ENCODE measurements at places on chromosomes 3 and 15. TPM values are rescaled to one million over a fixed set of nuclear protein-coding genes. Genes with fewer than 3 reads are reported as not detected.

DNA sequence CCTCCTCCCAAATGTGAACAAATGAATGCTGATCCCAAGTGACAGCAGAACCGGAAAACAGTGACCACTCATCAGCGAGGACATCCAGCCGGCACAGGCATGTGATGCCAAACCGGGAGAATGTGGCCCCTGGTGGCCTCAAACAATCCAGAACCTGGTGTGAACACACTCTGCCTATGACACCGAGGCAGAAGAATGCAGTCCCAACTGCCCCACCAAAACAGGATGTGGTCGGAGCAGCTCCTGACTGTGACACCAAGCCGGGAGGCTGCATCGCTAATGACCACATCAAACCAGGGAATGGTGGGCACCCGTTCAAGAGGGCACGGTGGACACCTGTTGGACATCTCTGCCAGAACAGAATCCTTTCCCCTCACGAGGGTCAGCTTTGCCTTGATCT, 15.4 kb downstream of the SCN5A start:
- H3K27me3 ChIP-seq, result no peaks in the 10 kb centered on the region
- H3K36me3 ChIP-seq, result no peaks in the 10 kb centered on the region
- no peak overlapping the region for H3K27ac ChIP-seq
- H3K4me3 ChIP-seq, result no peak overlapping the region
- no peaks in the 10 kb centered on the region for H3K4me1 ChIP-seq

GRCh38 chr15:58952751-58953150, 19.3 kb upstream of the SLTM start:
- H3K4me1 ChIP-seq, result peaks cover 13% of the 10 kb centered on the region
- no peak for DNase-seq

DNA sequence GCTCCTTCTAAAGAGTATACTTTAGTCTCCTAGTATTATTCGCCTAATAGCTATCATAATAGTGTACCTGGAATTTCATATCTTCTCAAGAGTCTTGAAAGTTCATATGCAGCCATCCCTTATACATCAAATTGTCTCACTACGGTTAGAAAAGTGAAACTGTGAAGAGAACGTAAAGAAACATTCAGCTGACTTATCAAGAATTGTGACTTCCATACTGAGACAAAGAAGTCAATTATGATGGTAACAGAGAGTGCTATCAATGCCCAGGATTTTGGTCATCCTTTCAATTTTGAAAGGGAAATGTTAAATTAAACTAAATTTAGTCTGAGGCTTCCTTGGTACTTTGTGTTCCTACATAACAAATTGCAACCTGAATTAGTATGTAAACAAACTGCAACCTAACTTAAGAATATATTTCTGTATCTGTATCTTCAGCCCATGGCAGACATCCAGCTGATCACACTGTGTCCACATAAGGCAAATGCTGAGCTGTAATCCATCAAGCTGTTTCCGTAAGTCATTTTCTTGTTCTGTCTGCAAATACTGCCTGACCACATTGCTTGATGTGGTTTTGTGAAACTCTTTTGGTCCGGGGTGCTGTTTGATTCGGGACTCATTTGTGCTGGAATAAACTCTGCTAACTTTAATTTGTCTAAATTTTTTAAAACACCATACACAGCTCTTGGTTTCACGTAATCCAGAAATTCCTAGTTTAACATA, 469.6 kb downstream of the SI start:
- H3K4me1 ChIP-seq, result no peaks in the 10 kb centered on the region
- no peak overlapping the region for H3K4me3 ChIP-seq
- H3K27ac ChIP-seq, result no peak overlapping the region
- no peak for DNase-seq

DNA sequence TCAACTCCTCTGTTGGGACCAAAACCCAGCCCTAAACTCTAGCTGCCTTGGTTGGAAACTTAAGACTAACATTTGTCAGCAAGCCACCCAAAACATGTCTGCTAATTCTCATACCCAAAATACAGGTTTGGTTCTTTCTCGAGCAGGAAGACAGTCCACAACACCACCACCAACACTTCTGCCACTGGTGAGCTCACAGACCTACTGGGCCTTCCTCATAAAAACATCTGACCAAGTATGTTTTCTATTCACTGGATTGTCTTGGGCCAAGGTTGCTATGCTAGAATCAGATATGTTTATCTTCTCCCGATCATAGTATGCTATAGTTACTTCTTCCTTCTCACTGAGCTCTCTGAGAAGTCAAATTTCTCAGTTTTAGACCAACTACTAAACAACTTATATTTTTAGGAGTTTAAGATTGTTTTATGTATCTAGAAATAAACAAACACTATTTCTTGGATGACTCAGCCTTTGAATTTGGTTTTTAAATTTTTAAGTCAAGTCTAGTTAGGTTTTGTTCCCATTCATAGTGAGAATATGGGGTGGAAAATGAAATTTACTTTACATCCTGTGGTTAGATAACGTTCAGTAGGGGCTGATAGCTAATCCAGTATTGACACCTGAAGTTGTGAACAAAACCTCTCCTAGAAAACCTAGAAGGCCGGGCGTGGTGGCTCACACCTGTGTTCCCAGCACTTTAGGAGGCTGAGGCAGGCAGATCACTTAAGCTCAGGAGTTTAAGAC, 360.5 kb downstream of the RSL24D1 start:
- no peaks in the 10 kb centered on the region for H3K36me3 ChIP-seq
- H3K27ac ChIP-seq, result no peak overlapping the region
- no peak overlapping the region for H3K4me3 ChIP-seq
- H3K4me1 ChIP-seq, result no peaks in the 10 kb centered on the region
- DNase-seq, result no peak

- H3K27ac ChIP-seq, result no peak overlapping the region
- H3K27me3 ChIP-seq, result no peaks in the 10 kb centered on the region
- no peak for DNase-seq
- no peaks in the 10 kb centered on the region for H3K36me3 ChIP-seq
- H3K4me1 ChIP-seq, result no peaks in the 10 kb centered on the region
- no peak overlapping the region for H3K4me3 ChIP-seq
Observed at GRCh38 chr3:74001436-74001835, 376.7 kb upstream of the PDZRN3 start.

DNA sequence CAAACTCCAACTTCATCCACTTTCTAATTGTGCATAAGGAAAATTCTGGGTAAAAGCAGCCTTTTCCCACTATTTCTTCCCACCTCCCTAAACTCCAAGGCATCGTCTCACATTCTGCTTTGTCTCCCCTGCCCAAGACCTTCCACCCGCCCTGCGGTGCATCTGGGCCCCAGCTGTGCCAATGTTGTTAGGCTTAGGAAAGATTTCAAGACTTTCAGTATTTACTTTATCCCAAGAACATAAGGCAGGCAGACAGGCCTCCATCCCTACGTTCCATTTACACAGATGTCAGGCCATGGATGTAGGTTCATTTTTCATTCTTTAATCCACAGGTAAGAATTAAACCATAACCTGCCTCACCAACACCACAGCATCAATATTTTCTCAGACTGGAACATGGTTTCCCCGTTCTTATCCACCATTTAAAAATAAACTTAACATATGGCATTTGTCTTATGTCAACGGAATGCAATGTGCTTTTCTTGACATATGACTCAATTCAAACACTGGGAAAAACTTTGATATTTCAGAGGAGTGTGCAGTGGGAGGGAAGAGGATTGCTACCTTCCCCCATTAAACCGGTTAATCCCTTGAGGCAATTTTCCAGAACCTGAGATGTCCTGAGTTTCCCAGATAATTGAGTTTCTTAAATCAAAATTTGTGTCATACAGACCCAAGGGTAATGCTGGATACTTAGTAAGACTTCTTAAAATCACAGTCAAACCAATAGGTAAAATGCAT, 238.0 kb upstream of the LRIG1 start:
- H3K4me1 ChIP-seq, result no peaks in the 10 kb centered on the region
- H3K36me3 ChIP-seq, result no peaks in the 10 kb centered on the region
- no peaks in the 10 kb centered on the region for H3K27me3 ChIP-seq
- DNase-seq, result no peak
- no peak overlapping the region for H3K4me3 ChIP-seq
- no peak overlapping the region for H3K27ac ChIP-seq

- no peaks in the 10 kb centered on the region for H3K4me1 ChIP-seq
- no peak overlapping the region for H3K4me3 ChIP-seq
- H3K27ac ChIP-seq, result no peak overlapping the region
- no peaks in the 10 kb centered on the region for H3K36me3 ChIP-seq
Observed at GRCh38 chr3:37202035-37202434, 27.7 kb upstream of the LRRFIP2 start.

DNA sequence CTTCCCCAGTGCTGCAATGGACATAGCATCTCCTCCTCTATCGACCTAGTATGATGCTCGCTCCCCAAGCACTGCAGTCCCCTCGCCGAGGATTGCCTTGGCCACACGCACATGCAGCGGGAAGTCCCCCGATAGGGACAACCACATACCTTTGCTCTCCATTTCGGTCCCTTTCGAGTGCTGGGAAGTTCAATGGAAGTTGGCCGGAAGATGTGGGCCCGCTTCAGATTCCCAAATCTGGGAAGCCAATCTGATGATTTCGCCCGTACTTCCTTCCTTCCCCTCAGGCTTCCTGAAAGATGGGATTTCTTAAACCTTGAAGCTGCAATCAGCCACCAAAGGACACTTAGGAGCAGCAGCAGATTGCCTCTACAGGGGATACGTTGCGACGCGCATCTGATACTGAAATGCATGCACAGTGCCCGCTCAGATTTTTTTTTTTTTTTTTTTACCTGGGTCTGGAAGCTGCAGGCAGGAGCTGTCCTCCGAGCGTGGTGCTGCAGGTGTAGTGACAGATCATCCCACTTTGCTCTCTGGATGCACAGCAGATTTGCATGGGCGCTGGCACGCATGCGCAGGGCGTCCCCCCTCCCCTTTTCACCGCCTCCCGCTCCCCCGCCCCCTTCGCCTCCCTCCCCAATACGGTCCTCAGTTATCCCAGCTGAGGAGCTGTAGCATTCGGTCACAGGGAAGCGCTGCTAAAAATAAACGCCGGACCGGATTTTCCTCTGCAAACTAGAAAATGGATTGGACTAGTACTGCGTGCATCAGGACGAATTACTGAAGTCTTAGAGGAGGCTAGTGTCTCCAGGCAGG, at the start of gene FGF12:
TSS of gene FGF12 (minus strand) at position 510 of the 816 bp plus-strand sequence.
- no peak within 1 kb of the TSS for H3K4me3 ChIP-seq
- H3K27ac ChIP-seq, result no peak within 1 kb of the TSS
- peaks cover 8% of the 10 kb centered on the region for H3K4me1 ChIP-seq
- H3K27me3 ChIP-seq, result peaks cover 29% of the 10 kb centered on the region
- H3K36me3 ChIP-seq, result no peaks in the 10 kb centered on the region
- peak; percentile 36 for DNase-seq

Gene UROC1
- not detected for total RNA-seq

Gene BOC
- not detected for total RNA-seq

GRCh38 chr3:69385723-69386555, at the start of gene FRMD4B:
TSS of gene FRMD4B (minus strand) at chr3:69386088. CDS start at chr3:69385989, 99 bp downstream.
- peaks cover 3% of the 10 kb centered on the region for H3K4me1 ChIP-seq
- H3K36me3 ChIP-seq, result no peaks in the 10 kb centered on the region
- peak within 1 kb of the TSS; percentile 61 for H3K4me3 ChIP-seq
- peaks cover 55% of the 10 kb centered on the region for H3K27me3 ChIP-seq
- H3K27ac ChIP-seq, result no peak within 1 kb of the TSS

DNA sequence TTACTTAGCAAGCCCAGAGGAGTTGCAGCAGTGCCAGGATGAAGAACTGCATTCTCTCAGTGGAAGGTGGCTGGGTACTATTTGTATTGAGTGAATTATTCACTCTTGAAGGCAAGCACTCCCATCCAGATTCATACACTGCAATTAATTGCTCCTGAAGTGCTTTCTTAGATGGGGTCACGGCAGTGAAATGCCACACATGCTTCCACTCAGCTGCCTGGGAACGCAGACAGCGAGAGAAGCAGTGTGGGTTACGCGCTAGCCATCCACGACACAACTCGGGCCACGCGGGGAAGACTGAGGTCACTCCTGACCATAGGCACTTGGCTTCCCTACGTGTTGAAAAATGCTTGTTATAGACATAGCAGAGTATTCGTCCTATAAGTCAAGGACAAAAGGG, 30.8 kb upstream of the LMCD1 start:
- peaks cover 5% of the 10 kb centered on the region for H3K27me3 ChIP-seq
- H3K36me3 ChIP-seq, result no peaks in the 10 kb centered on the region
- no peak overlapping the region for H3K27ac ChIP-seq

Gene SLC2A2
- not detected for total RNA-seq

- DNase-seq, result no peak
- H3K36me3 ChIP-seq, result peaks cover 34% of the 10 kb centered on the region
- no peaks in the 10 kb centered on the region for H3K27me3 ChIP-seq
- no peak overlapping the region for H3K4me3 ChIP-seq
- no peaks in the 10 kb centered on the region for H3K4me1 ChIP-seq
- peak overlapping the region; percentile 37 for H3K27ac ChIP-seq
Observed at GRCh38 chr3:53229606-53230005, 26.2 kb downstream of the TKT start.

Gene P2RY1
- 0.74 TPM for total RNA-seq

DNA sequence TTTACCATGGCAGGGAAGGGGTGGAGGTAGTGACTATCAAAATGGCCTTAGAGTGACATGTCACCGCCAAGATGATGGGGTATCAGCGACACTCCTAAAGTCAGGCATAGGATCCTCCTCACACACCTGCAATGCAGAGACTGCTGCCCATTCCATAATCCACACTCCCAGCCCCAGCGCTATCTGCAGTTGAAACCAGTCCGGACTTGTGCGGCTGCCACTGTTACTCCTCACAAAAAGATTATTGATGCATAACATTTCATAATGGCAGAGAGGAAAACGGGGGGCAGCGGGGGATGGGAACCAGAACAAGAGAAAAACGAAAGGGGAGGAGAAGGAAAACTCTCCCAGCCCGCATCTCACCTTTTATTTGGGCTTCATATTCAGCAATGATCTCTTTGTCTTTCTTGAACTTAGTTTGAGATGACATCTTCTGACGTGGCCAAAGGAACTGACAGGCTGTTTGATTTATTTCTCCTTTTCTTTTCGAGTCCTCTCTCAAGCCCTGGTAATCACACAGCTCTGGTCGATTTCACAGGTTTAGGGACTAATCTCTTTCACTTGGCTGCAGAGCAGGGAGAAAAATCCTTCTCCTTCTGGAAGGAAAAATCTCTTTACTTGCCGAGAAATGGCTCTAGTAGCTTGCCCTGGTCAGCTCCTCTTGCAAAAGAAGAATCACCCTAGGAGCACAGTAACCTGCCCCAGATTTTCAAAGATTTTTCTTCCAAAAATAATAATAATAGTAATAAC, 749 bp downstream of the SRGAP3 start:
- H3K27me3 ChIP-seq, result no peaks in the 10 kb centered on the region
- H3K27ac ChIP-seq, result no peak overlapping the region

GRCh38 chr3:53274938-53275605, 19.2 kb upstream of the TKT start:
- H3K4me1 ChIP-seq, result peaks cover 11% of the 10 kb centered on the region
- H3K4me3 ChIP-seq, result no peak overlapping the region
- no peak overlapping the region for H3K27ac ChIP-seq
- no peak for DNase-seq
